ENCODE measurements at places on chromosomes 7 and 10.

- H3K4me1 ChIP-seq: no peaks in the 10 kb centered on the region
- H3K27ac ChIP-seq: no peak overlapping the region
- no peaks in the 10 kb centered on the region for H3K27me3 ChIP-seq
- no peak for DNase-seq
- no peak overlapping the region for H3K4me3 ChIP-seq
These were observed 13.6 kb downstream of the TSPAN15 start for GRCh38 chr10:69464801-69465401.

DNA sequence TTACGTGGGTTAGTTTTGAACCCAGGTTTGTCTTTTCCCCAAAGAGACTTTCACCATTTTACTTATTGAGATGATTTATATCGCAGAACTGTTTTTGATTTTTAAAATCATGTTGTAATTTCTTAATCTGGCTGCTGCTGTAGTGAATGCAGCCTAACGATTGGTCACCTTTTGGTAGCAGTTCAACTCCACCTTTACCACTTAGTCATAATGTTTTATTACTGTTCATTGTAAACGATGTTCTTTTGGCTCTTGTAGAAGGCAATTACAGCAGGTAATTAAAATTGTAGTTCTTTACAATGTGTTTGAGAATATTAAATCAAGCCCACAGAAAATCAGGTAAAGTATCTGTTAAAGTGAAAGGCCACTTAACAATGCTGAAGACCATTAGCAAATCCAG, 531.1 kb downstream of the SDK1 start:
- H3K36me3 ChIP-seq: no peaks in the 10 kb centered on the region
- H3K27ac ChIP-seq: no peak overlapping the region
- peaks cover 4% of the 10 kb centered on the region for H3K27me3 ChIP-seq
- H3K4me1 ChIP-seq: no peaks in the 10 kb centered on the region
- DNase-seq: no peak

DNA sequence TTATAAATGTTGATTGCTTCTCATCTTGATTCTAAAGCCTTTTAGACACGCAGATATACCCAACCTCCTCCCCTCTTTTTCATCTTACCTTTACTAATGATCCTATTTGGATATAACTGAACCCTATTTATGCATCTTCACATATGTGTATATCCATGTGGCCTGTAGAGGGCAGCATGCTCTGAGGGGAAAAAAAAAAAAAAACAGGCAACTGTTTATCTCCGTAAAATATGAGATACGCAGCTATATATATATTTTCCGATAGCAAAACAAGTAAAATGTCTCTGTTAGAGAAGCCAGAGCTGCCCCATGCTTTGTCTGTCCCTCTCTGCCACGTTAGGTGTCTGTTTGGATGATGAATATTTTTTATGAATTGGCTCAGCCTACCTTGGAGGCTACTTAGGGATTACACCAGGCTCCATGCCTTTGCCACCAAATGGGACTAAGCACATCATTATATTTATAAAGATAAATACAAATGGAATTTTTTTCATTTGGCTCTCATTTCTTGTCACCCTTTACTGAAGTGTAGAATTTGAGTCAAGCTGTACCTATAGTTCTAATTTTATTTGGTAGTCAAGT, 174.8 kb upstream of the FZD1 start:
- H3K4me3 ChIP-seq: no peak overlapping the region
- H3K27ac ChIP-seq: no peak overlapping the region
- H3K4me1 ChIP-seq: peaks cover 15% of the 10 kb centered on the region
- H3K36me3 ChIP-seq: peaks cover 21% of the 10 kb centered on the region

DNA sequence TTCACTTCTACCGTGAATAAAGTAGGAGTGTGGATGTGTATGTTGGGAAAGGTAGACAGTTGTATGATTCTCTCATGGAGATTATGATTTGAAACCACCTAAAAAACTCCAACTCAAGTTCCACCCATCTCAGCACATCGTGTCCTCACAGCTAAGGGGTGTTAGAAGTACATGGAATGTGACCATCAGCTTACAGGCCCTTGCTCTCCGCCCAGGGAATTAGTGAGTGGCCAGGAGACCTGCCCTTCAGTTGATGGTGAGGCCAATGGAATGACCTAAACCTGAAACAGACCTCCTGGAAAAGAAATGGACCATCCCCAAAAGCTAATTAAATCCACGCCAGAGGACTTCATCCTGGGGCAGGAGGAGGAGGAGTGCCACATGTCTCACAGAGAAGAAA, 2.1 kb upstream of the WNT2 start:
- no peaks in the 10 kb centered on the region for H3K36me3 ChIP-seq
- no peak overlapping the region for H3K27ac ChIP-seq
- no peak overlapping the region for H3K4me3 ChIP-seq
- H3K4me1 ChIP-seq: no peaks in the 10 kb centered on the region

DNA sequence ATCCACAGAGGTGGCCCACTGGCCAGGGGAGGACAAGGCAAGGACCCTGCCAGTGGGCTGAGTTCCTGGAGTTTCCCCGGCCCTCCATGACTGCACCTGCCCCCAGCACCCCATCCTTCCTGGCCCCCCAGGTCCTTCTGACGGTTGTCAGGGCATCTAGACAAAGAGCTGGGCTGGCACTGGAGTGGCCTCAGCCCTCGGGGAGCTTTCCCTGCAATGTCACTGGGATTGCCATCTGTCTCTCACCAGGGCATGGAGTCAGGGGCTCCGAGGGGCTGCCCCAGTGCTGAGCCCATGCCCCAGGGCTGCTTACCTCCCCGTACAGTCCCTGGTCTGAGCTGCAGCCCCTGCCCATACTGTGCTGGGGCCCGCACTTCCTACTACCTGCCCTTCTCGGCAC, 446.5 kb upstream of the MKI67 start:
- no peaks in the 10 kb centered on the region for H3K36me3 ChIP-seq
- H3K27ac ChIP-seq: no peak overlapping the region
- no peak for DNase-seq
- no peaks in the 10 kb centered on the region for H3K27me3 ChIP-seq
- no peak overlapping the region for H3K4me3 ChIP-seq

Data from naive B cell (primary cell).